Stimulated activated CD8-positive, alpha-beta memory T cell treated with anti-CD3 and anti-CD28 coated beads, Interleukin-7, amount 100 ng/mL, for 24 hours (primary cell): ENCODE measurements at places on chromosomes 1 and 21.

GRCh38 chr1:12251442-12251841, 21.6 kb downstream of the VPS13D start:
- no peak for DNase-seq

DNA sequence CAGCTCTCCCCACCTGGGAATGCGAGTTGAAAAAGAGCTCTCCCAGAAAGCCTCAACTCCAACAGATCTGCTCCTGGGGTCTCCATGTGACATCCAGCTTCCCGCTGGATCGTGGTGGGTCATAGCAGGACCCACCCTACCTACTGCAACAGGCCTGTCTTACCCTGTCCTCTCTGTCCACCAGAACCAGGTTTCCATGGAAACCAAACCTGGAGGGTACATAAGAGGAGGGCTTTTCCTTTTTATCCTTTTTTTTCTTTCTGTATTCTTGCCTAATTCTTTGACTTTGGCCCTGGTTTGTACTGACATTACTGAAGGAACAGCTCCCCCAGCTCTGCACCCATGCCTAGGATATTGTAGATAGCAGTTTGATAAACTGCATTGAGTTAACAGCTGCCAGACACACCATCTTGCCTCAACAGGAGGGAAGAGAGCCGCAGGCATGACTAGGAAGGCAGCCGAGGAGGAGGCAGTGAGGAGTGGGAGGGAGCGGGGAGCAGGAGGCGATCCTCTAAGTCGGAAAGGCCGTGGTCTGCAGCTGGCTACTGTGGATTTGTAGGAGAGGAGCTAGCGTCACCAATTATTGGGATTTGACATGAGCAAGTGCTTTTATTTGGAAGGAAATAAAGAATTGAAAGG, 9.7 kb upstream of the FMOD start:
- no peak for DNase-seq

GRCh38 chr1:119308130-119308700, 60.4 kb upstream of the HAO2 start:
- no peak for DNase-seq

DNA sequence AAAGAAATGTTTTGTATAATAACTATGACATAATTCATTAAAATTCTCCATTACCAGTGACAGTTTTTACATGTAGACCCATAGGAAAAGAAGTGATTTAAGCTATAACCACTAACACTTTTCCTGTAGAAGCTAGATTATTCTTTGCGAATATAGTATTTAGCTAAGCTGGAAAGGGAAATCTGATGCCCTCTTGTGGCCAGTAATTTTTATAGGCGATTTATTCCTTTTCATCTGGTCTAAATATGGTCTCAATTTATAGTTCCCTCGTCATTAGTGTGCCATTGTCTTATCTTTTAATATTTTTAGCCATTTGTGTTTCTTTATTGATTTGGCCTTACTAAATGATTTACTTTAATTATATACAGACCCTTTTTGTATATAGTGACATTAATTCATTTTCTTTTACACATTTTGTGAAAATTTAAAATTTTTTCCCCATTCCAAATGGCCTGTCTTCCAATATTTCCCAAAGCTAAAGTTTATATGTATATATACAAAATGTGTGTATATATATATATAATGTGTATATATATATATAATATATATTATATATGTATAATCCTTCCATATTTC, 26.7 kb downstream of the BTG3 start:
- no peak for DNase-seq

GRCh38 chr21:36079010-36079649, 9.3 kb downstream of the CBR1 start:
- DNase-seq, result no peak

DNA sequence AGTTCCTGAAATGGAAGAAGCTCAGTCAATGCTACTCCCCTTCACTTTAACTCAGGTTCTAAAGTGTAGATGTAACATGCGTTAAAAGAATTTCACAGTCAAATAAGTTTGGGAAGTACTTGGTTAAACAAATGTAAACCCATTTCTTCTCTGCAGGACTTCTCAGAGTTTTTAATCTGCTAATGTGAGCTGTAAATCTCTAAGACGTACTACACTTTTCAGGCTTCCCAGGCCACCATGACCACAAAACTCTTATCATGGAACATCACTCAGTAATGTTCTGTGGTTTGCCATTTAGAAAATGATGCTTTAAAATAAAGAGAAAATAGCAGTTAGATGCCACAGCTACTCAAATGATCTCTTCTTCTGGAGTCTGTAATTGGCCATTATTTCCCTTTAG, 104.3 kb downstream of the HHIPL2 start:
- no peak for DNase-seq

DNA sequence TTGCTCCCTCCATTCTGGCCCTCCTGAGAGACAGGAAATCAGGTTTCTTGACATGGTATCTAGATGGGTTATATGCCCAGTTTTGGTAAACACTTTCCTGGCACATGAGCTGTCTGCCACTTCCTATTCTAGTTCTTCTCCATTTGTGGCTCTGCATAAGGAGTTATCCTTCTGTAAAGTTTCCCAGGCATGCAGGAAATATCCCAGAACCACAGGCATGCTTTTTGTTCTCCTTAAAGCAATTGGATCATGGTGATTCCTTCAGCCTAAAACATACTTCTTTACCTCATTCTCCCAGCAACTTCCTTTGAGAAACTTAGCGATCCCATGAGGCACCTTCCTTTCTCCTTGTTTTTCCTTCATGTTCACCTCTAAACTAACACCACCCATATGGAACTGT, 199.8 kb downstream of the CRB1 start:
- no peak for DNase-seq

DNA sequence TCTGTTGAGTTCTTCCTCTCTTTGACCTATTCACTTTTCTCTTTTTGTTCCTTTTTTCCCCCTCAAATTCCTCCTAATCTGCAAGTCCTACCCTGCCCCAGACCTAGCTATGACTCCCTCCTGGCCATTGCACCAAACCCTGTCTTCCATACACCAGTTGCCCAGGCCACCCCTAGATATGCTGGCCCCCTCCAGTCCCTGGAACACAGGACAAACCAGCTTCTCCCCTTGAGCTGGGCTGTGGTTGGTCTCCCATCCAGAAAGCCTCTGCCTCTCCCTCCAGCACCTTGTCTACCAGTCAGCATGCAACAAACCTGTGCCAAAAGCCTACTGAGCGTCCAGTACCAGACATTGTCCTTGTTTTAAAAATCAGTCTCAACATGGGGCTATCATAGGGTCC, 59.4 kb downstream of the ELK4 start:
- DNase-seq, result no peak

DNA sequence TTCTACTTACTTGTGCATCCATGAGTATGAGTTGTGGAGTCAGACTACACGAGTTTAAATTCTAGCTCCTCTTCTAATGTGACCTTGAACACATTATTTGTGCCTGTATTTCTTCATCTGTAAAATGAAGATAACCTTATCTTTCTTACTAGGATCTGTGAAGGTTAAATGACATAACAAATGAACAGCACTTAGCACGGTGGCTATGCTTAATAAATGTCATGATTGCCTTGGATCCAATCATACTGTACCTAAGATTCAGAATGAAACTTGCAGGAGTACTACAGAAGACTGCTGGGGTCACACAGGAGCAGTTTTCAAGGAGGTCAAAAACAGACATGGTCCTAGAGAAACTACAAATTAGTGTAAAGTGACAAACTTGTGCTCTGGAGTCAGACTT, 22.2 kb upstream of the ALG14 start:
- DNase-seq, result no peak
